Activated T-helper 1 cell treated with anti-CD3 and anti-CD28 coated beads, Interleukin-2, amount 50 U/mL, for 16 hours (primary cell): ENCODE measurements at places on chromosomes 12 and 14.

DNA sequence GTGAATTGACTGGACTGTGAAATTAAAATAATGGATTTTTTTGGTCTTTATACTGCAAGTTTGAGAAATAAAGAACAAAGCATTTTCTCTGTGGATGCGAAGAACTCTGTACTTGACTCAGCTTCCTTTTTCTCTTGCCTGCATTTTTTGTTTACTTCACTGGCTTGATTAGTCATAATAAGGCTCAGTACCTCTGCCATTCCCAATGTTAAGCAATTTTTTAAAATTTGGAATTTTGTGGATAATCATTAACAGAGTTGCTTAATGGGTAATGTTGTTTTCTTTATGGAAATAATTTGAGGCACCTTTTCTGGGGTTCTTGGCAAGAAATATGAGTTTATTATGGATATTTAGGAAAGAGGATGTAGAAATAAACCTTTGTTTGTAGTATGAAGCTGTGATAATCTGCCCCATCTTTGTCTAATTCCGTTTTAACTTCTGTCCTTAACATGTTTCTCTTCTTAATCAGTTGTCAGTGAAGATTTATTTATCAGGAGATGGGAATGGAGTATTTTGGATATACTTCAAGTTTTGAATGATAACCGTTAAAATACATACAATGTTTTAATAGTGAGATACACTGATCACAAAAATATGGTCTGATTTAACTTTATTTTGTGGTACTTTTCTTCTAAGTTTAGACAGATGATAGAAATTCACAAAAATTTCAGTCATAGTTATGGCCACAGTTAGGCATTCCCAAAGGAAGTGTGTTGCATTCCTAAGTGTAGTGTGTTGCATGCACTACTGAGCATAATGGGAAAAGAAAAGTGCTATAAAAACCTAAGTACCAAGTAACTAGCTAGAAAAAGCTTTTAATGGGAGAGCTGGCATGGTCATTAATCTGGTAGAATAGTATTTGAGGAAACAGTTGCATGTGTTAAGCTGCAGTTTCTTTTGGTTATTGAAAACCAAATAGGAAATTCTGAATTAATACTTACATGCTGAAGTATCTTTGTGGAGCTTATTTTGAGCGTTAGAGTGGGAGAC, 27.7 kb downstream of the WNK1 start:
- DNase-seq = no peak

GRCh38 chr14:32472512-32473463, 143.7 kb downstream of the AKAP6 start:
- no peak for DNase-seq

DNA sequence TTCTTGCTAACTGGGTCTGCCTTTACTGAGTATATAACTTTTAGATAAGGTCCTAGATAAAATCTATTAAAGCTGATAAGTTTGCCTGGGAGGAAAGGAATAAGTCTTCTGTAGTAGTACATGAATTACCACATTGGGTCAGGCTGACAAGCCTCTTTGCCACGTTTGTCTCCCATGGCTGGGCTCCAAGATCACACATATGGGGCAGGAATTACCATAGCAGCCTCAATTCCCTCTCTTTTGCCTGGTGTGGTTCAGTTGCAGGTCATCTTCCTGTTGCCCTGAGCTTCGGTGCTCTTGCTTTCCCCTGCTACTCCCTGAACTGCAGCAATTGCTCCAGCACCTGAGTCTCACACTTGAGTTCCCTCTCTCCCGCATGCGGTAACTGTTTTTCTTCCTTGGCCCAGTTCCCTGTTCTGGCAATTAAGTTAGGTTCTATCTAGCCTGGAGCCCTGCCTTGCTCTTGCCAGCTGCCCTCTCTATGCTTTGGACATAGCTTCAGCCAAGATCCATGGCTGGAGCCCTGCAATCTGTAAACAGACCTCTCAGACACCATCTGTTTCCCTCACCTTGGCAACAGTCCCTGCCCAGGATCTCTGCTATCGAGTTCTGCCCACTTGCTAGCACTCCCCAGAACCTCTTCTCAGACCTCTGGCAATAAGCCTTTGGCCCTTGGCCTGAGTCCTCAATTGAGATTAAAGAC, 5.8 kb upstream of the GLT8D2 start:
- DNase-seq = no peak

GRCh38 chr12:104212516-104212915, 3.1 kb upstream of the TXNRD1 start:
- no peak for DNase-seq
